ENCODE measurements at places on chromosomes 2 and 18.

GRCh38 chr2:148299616-148300015 is 278.7 kb downstream of the MBD5 start:
- no peak for DNase-seq

DNA sequence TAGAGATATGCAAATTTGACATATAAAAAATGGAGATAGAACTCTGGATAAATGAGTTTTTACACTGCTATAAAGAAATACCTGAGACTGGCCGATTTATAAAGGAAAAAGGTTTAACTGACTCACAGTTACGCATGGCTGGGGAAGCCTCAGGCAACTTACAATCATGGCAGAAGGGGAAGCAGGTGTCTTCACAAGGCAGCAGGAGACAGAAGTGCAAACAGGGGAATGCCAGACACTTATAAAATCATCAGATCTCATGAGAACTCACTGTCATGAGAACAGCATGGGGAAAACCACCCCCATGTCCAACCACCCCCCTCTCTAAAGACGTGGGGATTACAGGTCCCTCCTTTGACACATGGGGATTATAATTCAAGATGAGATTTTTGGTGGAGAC is 1540.2 kb upstream of the SLC39A10 start:
- DNase-seq = no peak

GRCh38 chr18:9617006-9617542 is 2.7 kb upstream of the PPP4R1 start:
- DNase-seq = no peak

DNA sequence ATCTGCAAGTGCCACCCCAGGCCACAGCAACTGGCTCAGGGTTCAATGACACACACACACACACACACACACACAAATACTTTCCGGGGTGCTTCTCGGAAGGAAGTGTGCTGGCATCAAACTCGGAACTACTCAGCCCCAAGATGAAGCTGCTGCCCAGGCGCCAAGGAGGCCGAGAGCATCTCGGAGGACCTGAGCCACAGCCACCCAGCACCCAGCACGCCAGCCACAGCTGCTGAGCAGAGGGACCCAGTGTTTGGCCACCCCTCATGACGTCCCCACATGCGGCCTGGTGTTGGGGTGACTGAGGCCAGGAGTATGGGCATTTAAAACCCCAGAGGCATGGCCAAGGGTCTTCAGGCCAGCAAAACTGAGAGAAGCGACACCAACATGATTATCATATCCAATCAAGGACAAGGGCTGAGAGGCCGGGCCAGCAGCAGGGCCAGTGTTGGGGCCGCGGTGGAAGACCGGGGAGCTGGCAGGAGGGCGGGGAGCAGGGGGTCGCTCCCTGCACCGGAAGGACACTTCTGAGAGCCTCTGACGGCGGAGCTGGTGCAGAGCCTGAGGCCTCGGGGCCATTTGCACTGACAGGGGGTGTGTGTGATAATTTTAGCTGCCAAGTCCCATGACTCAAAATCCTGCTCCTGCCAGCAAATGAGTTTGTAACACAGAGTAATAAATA is 61.8 kb downstream of the BIN1 start:
- no peak for DNase-seq

- DNase-seq = no peak
These were observed 60.4 kb upstream of the SOS1 start for GRCh38 chr2:39181297-39181696.

Data from inflammatory macrophage treated with lipopolysaccharide for 4 hours (primary cell).